ENCODE measurements at places on chromosomes 11 and 22. TPM values are rescaled to one million over a fixed set of nuclear protein-coding genes. Genes with fewer than 3 reads are reported as not detected.

- DNase-seq, result no peak
Measured at GRCh38 chr11:124863137-124863825, 2.0 kb upstream of the ROBO3 start.

XRCC6 gene
- 376 TPM for polyA plus RNA-seq

GRCh38 chr11:18706330-18707243, 8.0 kb downstream of the TMEM86A start:
- peak; percentile 36 for DNase-seq

DNA sequence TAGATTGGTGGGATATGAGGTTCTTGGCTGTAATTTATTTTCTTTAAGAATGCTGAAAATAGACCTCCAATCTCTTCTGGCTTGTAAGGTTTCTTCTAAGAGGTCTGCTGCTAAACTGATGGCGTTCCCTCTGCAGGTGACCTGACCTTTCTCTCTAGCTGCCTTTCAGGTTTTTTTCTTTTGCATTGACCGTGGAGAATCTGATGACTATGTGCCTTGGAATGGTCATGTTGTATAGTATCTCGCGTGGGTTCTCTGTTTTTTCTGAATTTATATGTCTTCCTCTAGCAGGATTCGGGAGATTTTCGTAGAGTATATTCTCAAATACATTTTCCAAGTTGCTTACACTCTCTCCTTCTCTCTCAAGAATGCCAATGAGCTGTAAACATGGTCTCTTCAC, 122.2 kb downstream of the DDX10 start:
- no peak for DNase-seq

DNA sequence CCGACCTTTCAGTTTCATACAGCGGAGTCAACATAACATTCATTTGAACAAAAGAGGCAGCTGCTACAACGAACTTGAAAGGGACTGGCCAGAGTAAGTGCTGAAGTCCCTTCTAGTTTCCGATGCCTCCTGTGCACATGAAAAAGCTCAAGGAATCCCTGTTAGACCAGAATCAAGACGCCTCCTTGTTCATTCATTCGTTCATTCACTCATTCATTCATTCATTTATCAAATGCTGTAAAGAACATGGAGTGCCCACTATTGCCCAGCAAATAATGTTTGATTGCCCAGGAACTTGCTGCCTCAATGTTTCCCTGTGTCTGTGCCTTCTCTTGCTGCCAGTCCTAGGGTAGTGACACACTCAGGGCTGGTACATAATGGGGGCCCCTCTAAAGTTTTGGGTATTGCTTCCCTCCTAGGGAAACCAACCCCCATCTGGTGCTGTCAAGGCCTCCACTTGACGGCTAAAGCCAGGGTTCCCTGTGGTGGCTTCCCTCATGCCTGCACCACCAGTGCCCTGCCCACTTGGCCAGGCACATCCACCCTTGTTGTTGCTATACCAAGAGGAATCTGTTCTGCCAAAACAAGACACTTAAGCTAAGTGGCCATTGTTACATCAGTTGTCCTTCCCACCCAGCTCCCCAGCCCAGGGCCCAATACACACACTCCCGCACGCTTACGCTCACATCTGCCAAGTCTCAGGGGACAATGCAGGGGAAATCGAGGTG, 3.8 kb downstream of the TMPRSS13 start:
- no peak for DNase-seq

PITPNM1 gene
- 41.0 TPM for polyA plus RNA-seq

All from left renal cortex interstitium (tissue), 4 donors.